ENCODE measurements at places on chromosomes 13 and 19.
A peak's percentile ranks its signal among the peaks of the same experiment; 100 is the strongest.

GRCh38 chr13:110912651-110913051 lies 2.2 kb downstream of the ANKRD10 start:
- peak; percentile 28 for DNase-seq

GRCh38 chr19:47230054-47230920 lies 712 bp downstream of the BBC3 start:
- DNase-seq = peak; percentile 48

- peak; percentile 90 for DNase-seq
Observed at GRCh38 chr19:18379803-18380747, 5.9 kb upstream of the GDF15 start.

GRCh38 chr13:60427285-60427684 lies 30.3 kb downstream of the TDRD3 start:
- no peak for DNase-seq

DNA sequence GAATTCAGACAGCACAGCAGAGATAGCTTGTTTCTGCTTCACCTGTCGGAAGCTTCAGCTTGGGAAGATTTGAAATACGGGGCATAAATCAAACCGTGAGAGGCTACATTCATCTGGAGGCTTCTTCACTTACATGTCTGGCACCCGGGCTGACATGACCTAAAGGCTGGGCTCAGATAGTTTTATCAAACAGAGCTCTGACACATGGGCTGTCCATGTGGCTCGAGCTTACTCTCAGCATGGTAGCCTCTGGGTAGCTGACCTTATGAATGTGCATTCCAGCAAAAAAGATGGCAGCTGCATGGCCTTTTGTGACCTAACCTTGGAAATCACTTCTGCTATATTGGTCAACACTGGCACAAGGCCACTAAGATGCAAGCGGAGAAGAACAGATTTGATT lies 414.5 kb downstream of the NDFIP2 start:
- no peak for DNase-seq

GRCh38 chr19:49763230-49763629 lies at the start of gene TSKS:
TSS of gene TSKS (minus strand) at chr19:49763306. CDS start at chr19:49763247, 59 bp downstream.
- DNase-seq = no peak
